ENCODE measurements at places on chromosomes 12 and 14.

- no peak for DNase-seq
These were observed 381.4 kb downstream of the TMEM117 start for GRCh38 chr12:44217146-44217883.

- no peak for DNase-seq
These were observed 980.5 kb downstream of the TMEM121 start for GRCh38 chr14:106506881-106507305.

- DNase-seq = no peak
These were observed 34.6 kb downstream of the ANKRD9 start for GRCh38 chr14:102474934-102475333.

- no peak for DNase-seq
These were observed 58.8 kb downstream of the ADGRD1 start for GRCh38 chr12:131012279-131013069.

GRCh38 chr12:75208856-75209811, 505 bp downstream of the KCNC2 start:
- DNase-seq = no peak

DNA sequence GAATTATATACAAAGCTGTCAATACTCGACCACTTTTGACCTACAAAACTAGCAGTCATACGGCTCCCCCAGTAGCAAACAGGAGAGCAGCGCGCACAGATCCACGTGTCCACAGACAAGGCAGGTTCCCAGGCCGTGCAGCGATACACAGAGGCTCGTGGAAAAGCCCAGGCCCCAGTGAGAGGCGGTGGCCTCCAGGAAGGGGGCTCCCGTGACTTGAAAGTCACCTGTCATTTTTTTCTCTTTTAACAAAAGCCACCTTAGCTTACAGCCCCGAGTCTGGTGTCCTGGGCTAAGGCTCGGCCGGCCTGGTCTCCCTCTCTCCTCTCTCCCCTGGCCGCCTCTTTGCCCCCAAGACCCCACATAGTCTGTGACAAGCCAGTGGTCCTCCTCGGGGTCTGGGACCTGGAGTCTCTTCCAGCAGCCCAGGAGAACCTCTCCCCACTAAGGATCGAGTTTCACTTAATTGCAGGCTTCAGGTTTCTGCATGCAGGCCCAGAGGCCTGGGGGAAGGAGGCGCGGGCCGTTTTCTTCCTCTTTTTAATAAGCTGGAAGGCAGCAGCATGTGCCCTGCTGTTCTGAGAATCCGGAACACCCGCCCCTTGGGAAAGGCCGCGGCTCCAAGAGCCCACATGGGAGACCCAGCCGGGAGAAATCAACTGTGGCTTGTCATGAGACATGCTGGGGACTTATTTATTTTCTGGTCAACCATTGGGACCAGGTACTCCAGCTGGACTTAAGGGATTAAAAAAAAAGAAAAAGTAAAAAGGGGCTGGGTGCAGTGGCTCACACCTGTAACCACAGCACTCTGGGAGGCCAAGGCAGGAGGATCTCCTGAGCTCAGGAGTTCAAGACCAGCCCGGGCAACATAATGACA, 15.9 kb downstream of the NCOR2 start:
- no peak for DNase-seq

DNA sequence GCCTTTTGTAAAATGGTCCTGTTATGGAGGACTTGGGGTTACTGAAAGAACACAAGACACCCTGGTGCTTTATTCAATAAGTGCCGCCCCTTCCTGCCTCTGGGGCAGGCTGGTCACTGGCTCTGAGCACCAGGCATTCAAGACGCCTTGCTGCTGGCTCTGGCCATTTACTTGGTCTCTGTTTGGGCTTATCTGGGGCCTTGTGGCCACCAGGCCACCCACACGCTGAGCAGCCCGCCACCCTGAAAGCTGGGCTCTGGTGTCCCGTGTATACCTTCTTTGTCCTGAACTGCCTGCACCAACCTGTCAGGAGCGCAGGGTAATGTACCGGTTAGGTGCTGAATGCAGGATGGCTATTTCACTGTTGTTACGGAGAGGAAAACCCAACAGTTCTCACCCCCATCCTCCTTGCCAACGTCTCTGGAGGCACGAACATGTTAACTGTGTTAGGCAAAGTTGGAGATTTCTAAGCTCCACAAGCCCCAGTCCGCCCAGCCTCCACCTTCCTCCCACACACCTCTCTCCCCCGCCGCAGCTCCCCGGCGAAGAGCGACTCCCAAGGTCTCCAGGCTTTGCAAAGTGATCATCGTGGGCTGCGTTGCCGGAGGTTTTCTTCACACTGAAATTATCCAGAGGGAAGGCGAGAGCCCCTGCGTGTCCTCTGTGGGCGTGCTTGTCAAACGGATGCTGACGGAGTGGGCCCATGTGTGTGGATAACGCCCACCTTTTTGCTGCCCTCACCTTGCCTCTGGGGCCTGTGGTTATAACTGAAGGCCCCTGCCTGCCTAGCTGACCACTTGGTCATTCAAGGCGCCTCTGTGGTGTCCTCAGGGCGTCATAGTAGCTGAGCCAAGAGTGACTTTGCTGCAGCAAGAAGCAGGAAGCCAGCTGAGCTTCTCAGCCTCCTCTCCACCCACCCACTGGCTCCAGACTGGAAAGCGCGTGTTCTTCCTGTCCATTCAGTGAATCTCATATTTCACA, 18.8 kb upstream of the BEGAIN start:
- no peak for DNase-seq

DNA sequence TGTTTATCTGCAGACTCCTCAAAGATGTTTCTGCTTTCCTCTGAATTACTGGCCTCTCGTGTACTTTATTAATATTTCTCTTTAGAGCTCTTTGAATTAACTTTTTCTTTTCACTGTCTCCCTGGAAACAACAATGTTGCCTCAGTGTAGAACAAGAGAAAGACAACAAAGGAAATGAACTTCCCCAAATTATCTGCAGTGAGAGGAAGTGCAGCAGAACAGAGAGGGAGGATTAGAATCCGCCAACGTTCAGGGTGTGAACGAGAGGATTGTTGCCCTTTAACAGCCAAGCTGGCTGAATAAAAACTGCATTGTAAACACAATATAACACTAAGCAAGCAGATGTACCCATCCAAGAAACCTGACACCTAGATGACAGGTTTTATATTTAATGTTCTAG, 375.9 kb downstream of the GALC start:
- DNase-seq = no peak

DNA sequence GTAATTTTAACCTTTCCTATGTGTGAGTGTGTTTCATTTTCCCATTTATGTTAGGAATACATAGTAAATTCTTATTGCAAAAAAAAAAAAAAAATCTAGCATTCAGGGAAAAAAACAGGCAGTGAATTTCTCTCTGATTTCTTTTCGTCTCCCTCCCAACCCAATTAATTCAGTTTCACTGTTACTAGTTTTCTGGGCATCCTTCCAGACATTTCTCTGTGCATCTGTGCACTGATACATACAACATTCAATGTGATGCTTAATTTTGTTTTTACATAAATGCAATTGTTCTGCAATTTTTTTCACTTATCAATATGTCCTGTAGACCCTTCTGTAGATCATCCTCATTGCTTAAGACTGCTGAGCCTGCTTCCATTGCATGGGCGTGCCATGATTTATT, 694.3 kb upstream of the TBX3 start:
- DNase-seq = no peak

GRCh38 chr14:89451229-89451628, 34.2 kb upstream of the FOXN3 start:
- DNase-seq = no peak

DNA sequence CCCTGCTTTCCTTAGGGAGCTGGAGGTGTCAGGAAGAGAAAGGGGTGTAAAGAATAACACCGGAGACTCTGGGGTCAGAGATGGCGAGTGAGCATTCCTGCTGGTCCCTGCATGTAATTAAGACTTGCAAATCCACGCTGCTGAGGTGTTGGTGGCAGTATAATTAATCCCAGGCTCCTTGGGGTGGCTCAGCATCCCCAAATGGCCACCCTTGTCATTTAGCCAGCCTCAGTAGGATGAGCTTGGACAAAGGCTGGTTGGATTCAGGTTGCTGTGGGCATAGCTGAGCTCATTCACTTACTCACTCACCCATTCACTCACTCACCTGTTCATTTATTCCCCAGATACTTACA, 174.4 kb upstream of the RPH3A start:
- DNase-seq = no peak

DNA sequence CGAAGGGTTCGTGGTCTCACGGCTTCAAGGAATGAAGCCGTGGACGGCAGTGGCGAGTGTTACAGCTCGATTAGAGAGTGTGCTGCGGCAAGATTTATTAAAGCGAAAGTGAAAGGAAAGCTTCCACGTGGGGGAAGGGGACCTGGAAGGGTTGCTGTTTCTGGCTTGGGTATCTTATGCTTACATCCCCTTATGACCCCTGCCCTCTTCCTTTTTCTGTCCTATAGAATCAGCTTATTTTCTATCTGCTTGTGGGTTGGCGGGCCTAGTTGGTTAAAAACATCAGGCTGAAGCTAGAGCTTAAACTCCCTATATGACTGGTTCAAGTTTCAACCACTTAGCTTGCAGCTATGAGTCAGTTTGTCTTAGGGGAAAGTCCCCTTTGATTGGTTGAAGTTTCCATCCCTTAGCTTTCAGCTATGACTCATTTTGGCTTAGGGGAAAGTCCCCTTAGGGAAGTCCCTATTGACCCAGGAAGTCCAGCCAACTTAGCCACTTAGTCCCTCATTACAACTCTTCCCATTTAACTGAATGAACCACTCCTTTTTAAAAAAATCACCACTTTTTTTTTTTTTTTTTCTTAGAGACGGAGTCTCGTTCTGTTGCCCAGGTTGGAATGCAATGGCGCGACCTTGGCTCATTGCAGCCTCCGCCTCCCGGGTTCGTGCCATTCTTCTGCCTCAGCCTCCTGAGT, 1494.7 kb upstream of the TMEM132C start:
- peak; percentile 91 for DNase-seq

DNA sequence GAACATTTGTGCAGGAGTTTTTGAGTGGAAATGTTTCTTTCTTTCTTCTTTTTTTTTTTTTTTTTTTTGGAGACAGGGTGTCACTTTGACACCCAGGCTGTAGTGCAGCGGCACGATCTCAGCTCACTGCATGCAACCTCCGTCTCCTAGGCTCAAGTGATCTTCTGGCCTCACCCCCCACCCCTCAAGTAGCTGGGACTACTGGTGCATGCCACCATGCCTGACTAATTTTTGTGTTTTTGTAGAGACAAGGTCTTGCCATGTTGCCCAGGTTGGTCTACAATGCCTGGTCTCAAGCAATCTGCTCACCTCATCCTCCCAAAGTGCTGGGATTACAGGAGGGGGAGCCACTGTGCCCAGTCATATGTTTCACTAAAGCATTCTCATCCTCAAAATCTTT, 69.2 kb upstream of the BCAT1 start:
- no peak for DNase-seq
